Breast epithelium (tissue), 4 donors: ENCODE measurements at places on chromosomes 2 and 18. TPM values are rescaled to one million over a fixed set of nuclear protein-coding genes. Genes with fewer than 3 reads are reported as not detected.

Gene SH3BP4
- 73.6 TPM for total RNA-seq

Gene ASB3
- 37.9 TPM for total RNA-seq

Gene CCDC178
- total RNA-seq, result 3.5 TPM

Gene FNDC4
- total RNA-seq, result 57.7 TPM

Gene HOXD12
- total RNA-seq, result not detected

Gene GCG
- total RNA-seq, result not detected

Gene HAAO
- 4.4 TPM for total RNA-seq

GRCh38 chr2:150485114-150485870 lies 2.2 kb downstream of the RND3 start:
- H3K36me3 ChIP-seq, result no peaks in the 10 kb centered on the region
- peak overlapping the region; percentile 98 for H3K27ac ChIP-seq
- peak overlapping the region; percentile 82 for H3K4me3 ChIP-seq
- peaks cover 9% of the 10 kb centered on the region for H3K4me1 ChIP-seq

DNA sequence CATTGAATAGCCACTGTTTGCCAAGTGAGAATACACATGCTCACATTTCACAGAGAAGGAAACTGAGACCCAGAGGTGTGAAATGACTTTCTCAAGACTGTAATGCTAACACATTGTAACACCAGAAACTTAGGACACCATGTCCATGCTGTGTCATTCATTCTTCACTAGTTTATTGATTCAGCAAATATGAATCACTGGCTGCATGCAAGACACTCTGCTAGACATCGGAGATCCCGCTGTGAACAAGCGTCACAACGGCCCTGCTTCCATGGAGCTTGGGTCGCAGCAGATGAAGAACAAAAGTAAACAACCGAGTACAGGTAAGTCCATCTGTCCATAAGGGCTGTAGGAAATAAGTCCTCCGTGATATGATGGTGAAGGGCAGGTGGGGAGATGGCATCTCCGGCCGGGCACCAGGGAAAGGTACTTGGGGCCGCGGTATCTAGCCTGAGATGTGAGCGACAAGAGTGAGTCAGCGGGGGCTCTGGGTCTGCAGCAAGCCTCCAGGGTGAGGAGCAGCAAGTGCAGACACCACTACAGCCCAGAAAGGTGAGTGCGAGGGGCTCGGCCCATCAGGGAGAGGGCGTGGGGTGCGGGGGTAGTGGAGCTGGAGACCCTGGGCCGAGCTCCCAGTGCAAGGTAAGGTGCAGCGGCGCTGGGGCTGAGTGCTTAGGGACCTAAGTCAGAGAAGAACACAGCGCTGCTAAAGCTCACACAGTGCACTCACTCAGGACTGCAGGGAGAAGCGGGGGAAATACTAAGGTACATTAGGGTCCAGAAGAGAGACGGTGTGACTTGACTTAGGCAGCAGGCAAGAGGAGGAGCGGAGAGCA lies 391.2 kb downstream of the FBXO15 start:
- H3K36me3 ChIP-seq, result no peaks in the 10 kb centered on the region
- H3K4me3 ChIP-seq, result no peak overlapping the region
- no peak for DNase-seq
- no peaks in the 10 kb centered on the region for H3K4me1 ChIP-seq

DNA sequence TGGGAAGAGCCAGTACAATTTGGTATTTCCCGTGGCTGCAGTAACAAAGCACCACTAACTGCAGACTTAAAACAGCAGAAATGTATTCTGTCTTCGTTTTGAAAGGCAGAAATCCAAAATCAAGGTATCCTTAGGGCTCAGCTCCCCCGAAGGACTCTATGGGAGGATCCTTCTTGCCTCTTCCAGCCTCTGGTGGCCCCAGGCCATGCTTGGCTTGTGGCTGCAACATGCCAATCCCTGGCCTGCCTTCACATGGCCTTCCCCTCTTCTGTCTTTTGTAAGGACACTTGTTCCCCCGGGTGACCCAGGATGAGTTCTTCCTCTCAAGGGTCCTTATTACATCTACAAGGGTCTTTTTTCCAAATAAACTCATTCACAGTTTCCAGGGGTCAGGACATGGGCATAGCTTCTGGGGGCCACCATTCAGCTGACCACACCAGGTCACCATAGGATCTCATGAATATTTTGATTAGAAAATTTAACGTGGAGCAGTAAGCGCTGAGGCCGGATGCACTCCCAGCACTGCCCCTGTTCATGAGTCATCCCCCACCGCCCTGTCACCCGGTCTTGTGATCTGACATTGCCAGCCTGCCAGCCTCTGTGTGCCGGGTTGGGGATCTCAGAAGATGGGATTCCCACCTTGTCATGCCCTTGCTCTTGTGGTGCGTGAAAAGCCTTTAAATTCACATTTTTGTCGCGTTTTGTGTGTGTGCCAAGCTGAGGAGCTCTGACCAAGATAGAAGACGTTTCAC lies 61.2 kb upstream of the B3GNT7 start:
- no peaks in the 10 kb centered on the region for H3K27me3 ChIP-seq
- H3K36me3 ChIP-seq, result no peaks in the 10 kb centered on the region
- H3K4me1 ChIP-seq, result no peaks in the 10 kb centered on the region
- no peak overlapping the region for H3K4me3 ChIP-seq

GRCh38 chr2:188788621-188789020 lies 185.6 kb upstream of the COL3A1 start:
- H3K27me3 ChIP-seq, result no peaks in the 10 kb centered on the region
- no peaks in the 10 kb centered on the region for H3K36me3 ChIP-seq
- H3K4me3 ChIP-seq, result peak overlapping the region; percentile 25
- H3K27ac ChIP-seq, result peak overlapping the region; percentile 80

DNA sequence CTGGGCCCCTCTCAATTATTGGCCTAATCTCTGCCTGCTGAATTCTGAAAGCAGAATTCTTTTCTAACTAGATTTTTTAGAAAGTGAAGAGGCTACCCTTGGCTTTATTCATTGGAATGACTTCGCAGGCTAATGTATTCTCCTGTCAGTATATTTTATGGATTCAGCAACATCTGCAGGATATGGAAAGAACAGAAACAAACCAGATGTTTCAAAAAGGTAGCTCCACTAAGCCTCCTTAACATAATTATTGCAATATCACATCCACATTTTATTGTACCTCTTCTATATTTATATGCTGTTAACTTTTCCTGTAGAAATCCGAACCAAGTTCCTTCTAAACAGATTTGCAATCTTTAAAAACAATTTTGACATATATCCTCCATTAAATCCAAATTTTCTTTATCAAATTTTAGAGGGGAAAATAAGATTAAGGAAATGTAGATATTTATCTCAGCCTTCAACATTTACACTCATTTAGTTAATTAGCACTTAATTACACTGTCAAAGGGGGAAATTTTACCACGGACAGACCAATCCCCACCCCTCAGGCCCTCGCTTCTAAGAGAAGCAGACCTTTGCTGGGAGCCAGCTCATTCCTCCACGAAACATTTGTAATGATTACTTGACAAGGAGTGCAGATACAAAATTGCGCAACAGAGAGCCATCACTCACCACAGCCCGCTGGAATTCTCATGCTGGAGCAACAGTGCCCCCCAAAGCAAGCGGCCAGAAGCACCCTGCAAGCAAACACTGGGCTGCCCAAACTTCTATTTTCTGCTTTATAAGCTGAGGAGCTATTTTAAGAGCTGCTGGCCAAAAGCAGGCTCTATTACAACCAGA lies 253.4 kb downstream of the ETAA1 start:
- H3K4me3 ChIP-seq, result no peak overlapping the region
- no peaks in the 10 kb centered on the region for H3K36me3 ChIP-seq
- no peaks in the 10 kb centered on the region for H3K4me1 ChIP-seq
- H3K27ac ChIP-seq, result peak overlapping the region; percentile 61

GRCh38 chr2:129548880-129549279 lies 430.6 kb upstream of the RAB6C start:
- no peak overlapping the region for H3K4me3 ChIP-seq
- DNase-seq, result no peak
- H3K36me3 ChIP-seq, result no peaks in the 10 kb centered on the region
- no peaks in the 10 kb centered on the region for H3K27me3 ChIP-seq
- H3K4me1 ChIP-seq, result no peaks in the 10 kb centered on the region

- no peaks in the 10 kb centered on the region for H3K36me3 ChIP-seq
- no peak overlapping the region for H3K4me3 ChIP-seq
- H3K27ac ChIP-seq, result no peak overlapping the region
- no peaks in the 10 kb centered on the region for H3K4me1 ChIP-seq
- peak; percentile 58 for DNase-seq
- no peaks in the 10 kb centered on the region for H3K27me3 ChIP-seq
Measured at GRCh38 chr2:75064691-75065396, 106.4 kb downstream of the POLE4 start.

- no peak overlapping the region for H3K27ac ChIP-seq
- no peaks in the 10 kb centered on the region for H3K27me3 ChIP-seq
- H3K4me1 ChIP-seq, result no peaks in the 10 kb centered on the region
- DNase-seq, result no peak
- no peaks in the 10 kb centered on the region for H3K36me3 ChIP-seq
Measured at GRCh38 chr2:188285049-188285448, 6.6 kb upstream of the GULP1 start.

DNA sequence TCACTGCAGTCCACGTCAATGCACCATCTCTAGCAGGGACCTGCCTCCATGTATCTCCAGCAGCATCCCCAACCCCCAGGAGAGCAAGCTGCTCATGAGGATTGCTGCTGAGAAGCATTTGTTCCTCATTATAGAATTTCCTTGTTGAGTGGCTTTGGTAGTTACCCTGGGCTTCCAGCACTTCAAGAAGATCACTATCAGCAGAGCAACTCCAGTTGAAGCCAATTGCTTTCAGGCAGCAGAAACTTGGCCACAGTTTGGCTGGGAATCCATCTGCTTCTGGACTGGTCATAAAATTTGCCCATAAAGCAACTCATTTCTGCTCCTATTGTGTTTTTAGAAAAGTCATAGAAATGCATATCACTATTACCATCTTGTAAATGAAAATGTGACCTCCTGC lies 17.4 kb downstream of the TRPM8 start:
- no peak overlapping the region for H3K27ac ChIP-seq
- H3K36me3 ChIP-seq, result no peaks in the 10 kb centered on the region
- DNase-seq, result no peak

- no peaks in the 10 kb centered on the region for H3K36me3 ChIP-seq
- H3K27me3 ChIP-seq, result no peaks in the 10 kb centered on the region
- H3K4me3 ChIP-seq, result peak overlapping the region; percentile 51
- DNase-seq, result peak; percentile 20
- H3K27ac ChIP-seq, result peak overlapping the region; percentile 76
Measured at GRCh38 chr18:50193796-50194630, 934 bp downstream of the MYO5B start.

DNA sequence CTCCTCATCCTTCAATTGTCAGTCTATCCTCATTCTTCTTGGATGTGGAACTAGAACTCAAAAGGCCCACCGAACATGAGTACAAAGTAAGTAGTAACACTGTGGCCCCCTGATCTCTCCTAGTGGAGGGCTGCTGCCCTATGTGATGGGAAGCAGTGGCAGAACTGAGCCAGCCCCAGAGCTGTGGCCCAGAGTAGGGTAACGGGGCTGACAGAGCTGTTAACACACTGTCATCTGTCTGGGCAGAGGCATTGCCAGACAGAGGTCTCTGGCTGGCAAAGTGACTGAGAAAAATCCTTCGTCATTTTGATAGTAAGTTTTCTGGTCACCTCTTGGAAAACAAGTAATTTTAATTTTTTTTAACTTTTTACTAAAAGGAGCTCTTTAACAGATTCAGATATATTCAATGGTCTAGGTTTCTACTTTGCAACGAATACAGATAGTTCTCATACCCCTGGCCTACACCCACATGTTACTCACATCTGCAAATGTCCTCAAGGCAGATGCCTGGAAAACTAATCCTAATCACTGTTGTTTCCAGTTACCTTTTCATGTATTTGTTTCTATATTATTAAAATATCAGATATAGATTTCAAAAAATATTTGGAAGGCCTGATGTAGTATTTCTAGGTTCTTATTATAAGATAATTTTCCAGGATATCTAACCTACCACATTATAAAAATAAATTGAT lies 588.7 kb downstream of the CPS1 start:
- H3K27me3 ChIP-seq, result no peaks in the 10 kb centered on the region
- H3K36me3 ChIP-seq, result no peaks in the 10 kb centered on the region
- no peak overlapping the region for H3K27ac ChIP-seq
- no peak for DNase-seq
- H3K4me1 ChIP-seq, result no peaks in the 10 kb centered on the region

DNA sequence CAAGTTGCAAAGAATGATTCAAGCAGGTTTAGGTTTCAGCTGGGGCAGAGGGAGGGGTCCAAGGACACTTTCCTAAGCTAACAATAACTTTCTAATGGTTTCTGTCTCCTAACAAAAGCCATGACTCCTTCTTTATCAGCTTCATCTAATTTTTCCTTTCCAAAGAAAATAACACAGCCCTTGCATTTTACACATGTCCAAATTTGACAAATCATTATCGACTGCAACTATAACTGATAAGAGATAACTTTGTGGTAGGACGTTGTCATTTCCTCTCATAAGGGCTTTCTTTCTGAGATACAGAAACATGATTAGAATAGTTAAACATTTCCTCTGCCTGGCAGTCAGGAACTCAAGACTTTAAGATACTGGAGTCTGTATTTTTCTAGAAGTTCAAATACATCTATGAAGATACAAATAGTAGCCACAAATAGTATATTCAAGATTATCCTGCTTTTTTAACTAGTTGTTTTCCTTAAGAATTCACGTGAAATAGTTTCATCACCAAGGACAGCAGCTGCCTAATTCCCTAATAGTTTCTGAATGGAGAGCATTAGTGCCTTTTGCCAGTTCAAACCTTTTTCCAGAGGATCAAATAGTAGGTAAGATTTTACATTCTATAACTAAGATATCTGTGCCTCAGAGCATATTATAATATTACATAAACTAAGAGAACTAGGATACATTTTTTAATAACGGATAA lies 263.2 kb downstream of the EXOC6B start:
- H3K4me3 ChIP-seq, result no peak overlapping the region
- no peaks in the 10 kb centered on the region for H3K27me3 ChIP-seq
- DNase-seq, result no peak
- no peak overlapping the region for H3K27ac ChIP-seq

GRCh38 chr18:48800466-48800865 lies 150.3 kb downstream of the SMAD7 start:
- H3K4me1 ChIP-seq, result no peaks in the 10 kb centered on the region
- H3K27ac ChIP-seq, result no peak overlapping the region
- H3K27me3 ChIP-seq, result no peaks in the 10 kb centered on the region
- DNase-seq, result peak; percentile 35
- no peaks in the 10 kb centered on the region for H3K36me3 ChIP-seq
